ENCODE measurements at places on chromosomes 2 and 18.

DNA sequence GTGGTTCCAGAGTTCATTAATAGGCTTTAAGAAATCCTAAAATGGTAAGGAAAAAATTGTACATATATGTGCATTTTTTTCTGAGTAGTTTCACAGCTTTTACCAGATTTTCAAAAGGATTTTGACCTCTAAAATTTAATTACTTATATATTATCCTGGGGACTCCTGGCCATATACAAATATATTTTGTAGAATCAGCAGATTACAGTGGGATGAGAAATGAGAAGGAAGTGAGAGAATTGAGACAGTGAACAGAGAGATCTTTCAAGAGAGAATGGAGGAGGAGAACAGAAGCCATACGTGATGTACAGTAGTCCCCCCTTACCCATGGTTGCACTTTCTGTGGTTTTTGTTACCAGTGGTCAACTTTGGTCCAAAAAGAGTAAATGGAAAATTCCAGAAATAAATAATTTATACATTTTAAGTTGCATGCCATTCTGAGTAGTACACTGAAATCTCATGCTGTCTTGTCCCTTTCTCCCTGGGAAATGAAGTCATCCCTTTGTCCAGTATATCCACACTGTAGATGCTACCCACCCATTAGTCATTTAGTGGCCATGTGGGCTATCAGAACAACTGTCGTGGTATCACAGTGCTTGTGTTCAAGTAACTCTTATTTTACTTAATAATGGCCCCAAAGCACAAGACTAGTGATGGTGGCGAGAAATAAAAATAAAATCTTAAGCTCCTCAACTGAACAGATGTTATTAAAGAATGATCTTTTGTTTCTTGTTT is 130.4 kb upstream of the MYO3B start:
- no peak for DNase-seq

DNA sequence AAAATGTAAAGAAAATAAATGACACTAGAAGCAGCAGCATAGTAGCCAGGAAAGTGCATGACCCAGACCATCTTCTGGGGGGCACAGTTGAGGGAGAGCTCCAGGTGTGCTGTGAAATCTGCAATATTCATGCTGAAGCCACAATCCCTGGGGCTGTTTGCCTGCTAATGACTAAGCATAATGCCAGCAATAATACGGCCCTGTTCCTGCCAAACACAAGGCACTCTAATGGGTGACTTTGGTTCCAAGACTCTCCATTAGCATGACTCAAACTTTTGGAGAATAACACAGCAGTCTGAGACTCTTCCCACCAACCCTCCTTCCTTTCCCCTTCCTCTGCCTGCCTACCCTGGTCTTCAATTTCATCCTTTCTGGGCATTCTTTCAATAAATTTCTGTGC is 77.9 kb upstream of the DOCK10 start:
- DNase-seq = peak; percentile 65

GRCh38 chr2:153802671-153803070 is 69.1 kb upstream of the GALNT13 start:
- no peak for DNase-seq

DNA sequence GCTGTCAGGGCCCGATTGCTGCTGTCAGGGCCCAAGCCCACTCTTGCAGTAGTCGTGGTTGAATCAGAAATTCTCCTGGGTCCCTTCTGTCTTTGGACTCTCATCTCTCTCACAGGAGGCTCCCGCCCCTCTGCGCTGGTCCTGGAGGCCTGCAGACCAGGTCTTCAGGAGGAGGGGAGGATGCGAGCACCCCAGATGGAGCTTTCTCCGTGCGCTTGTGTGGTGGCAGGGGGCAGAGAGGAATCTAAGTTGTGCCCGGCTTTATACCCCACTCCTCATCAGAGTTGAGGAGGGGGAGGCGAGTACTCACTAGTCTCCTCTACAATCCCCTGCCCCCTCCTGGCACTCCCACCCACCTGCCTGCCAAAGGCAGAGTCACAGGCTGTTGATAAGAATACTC is 10.4 kb downstream of the EN1 start:
- DNase-seq = no peak

GRCh38 chr2:69118609-69119008 is 105.6 kb downstream of the ANTXR1 start:
- DNase-seq = peak; percentile 82

DNA sequence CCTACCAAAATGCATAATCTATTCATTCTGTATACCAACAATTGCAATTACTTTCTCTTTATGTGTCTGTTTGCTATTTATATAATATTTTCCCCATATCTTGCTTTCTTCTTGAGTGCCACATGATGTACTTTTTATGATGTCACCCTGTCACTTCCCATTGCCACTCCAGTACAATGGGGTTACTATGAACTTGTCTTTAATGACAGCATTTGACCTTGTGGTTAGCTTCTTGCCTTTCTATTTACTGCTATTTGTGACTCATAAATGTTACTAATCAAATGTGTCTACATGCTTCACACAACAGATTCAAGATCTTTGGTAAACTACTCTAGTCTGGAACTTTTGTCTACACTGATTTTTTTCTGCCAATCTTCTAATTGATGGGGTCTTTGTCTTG is 486.3 kb downstream of the NR4A2 start:
- DNase-seq = no peak

GRCh38 chr2:237383991-237384671 is 29.8 kb downstream of the COL6A3 start:
- peak; percentile 86 for DNase-seq

GRCh38 chr18:62878305-62878704 is 163.0 kb downstream of the PHLPP1 start:
- peak; percentile 52 for DNase-seq

DNA sequence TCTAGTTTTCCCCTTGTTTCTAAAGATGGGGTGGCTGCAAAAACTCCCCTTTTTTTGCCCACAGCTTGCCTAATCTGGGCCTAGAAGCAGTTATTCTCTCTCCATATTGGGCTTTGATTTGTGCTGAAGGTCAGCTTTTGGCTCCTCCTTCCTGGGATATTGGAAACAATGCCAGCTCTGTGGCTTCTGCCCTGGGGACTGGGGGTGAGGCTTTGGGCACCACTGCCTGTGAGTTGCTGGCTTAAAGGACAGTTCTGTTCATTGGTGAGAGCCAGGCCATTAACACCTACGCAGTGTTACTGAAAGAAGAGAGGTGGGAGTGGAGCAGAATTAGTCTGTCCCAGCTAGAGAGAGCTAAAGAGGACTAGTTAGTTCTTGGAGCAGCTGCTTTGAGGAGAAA is 4.3 kb downstream of the UBXN2A start:
- DNase-seq = no peak

DNA sequence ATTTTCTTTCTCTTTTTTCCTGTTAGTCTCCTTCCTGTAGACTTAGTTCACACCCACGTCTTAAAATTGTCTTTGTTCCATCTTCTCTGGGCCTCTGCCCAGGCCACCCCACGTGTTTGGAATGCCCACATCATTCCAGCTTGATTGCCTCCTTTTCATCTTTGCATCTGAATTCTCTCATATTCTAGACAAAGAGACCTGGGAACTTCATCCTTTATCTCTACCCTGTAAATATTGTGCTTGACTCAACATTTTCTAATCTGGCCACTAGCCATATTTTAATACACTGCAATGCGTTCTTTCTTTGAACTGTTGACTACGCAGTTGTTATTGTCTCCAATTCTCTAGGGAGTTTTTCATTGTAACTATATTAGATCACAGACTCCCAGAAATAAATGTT is 187.5 kb upstream of the NRXN1 start:
- DNase-seq = peak; percentile 68

DNA sequence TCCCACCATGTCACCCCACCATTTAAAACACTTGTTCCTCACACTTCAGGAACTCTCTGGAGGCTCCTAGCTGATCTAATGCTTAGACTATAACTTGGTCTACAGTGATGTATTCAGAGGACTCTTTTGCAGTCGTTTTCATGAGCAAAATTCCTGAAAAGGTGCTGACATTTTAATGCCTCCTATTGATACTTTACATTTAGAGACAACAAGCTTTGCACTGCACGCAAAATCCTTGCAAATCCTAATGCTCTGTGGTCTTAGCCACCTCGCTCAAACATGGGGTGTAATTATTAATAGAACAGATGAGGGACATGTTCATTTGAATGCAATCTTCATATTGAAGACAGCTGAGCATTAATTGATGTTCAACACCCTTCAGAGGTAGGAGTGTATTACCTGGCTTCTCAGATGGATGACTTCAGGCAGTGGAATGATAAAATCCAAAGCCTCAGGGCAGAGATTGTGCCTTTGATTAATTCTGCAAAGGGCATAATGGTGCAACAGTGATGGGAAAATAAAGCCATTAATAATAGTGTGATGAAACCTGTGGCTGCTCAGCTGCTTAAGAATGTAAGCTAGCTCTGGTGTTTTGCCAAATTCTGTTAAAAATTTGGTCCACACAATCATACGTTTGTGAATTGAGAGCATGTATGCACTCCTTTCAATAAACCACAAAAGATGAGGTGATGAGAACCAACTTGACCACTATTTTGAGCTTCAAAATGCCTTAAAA is 5.4 kb downstream of the CTAGE1 start:
- DNase-seq = peak; percentile 90

- DNase-seq = no peak
These were observed 19.1 kb downstream of the MAPRE2 start for GRCh38 chr18:35060122-35060815.

- DNase-seq = peak; percentile 53
These were observed 110.6 kb upstream of the PXDN start for GRCh38 chr2:1854729-1855547.

GRCh38 chr2:36409335-36409734 is 53.8 kb downstream of the CRIM1 start:
- no peak for DNase-seq

- DNase-seq = no peak
These were observed 7.8 kb upstream of the ARHGAP25 start for GRCh38 chr2:68726608-68727367.

- no peak for DNase-seq
These were observed 6.9 kb upstream of the RND3 start for GRCh38 chr2:150494234-150494945.

DNA sequence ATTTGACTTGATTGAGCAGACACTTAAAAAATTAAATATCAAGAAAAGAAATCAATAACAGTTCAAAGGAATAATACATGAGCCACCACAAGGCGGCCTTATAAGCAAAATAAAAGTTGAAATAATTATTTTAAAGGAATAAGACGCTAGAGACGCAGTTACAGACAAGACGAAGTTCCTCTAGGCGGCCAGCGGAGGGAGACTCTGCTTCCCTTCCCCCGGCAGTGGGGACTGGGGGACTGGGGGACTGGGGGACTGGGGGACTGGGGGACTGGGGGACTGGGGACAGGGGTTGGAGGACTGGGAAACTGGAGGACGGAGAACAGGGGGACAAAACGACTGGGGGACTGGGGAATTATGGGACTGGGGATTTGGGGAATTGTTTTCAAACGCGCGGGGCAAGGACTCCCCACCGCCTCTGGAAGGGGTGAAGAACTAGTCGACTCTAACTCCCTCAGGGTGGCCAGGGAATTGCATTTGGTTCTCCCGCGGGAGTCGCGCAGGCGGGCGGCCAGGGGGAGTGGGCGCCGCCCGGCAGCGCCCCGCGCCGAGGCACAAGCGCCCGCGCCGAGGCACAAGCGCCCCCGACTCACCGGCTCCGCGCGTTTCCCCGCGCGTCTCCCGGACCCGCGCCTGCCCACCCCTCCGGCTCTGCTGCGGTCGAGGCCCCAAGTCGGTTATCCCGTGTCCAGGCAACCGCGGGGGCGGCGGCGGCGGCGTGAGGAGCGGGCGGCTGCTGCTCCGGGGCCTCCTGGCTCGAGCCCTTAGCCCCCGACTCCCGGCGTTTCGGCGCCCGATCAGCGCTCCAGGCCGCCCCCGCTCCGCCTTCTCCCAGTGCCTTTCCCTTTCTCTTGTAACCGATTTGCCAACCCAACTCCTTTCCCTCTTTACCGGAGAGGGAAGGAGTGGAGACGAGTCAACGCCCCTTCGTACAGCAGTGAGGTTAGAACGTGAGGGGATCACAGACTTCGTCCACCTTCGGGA is at the start of gene CCDC178:
Gene CCDC178 (minus strand): TSS at position 662 of the 984 bp plus-strand sequence. CDS start 28,633 bp downstream, outside the sequence.
- DNase-seq = peak; percentile 52

- no peak for DNase-seq
These were observed 10.1 kb downstream of the ARHGEF4 start for GRCh38 chr2:130846686-130847375.

DNA sequence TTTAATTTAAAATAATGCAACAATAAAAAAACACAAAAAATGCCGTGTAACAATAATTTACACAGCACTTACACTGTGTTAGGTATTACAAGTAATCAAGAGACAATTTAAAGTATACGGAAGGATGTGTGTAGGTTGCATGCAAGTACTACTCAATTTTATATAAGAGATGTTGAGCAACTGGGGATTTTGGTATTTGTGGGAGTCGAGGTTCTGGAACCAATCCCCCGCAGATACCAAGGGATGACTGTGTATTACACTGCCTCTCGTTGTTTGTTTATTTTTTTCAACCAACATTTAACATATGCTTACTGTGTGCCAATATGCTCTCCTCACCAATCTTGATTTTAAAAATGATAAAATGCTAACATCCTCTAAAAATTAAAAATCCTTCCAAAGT is 24.8 kb downstream of the MAP3K2 start:
- DNase-seq = peak; percentile 23

- DNase-seq = no peak
These were observed 222.4 kb upstream of the APCDD1 start for GRCh38 chr18:10232062-10232461.

GRCh38 chr2:433216-433615 is 145.3 kb upstream of the ALKAL2 start:
- no peak for DNase-seq

GRCh38 chr18:5463390-5463789 is 80.4 kb downstream of the EPB41L3 start:
- DNase-seq = peak; percentile 88

- DNase-seq = no peak
These were observed 415.7 kb upstream of the TCF4 start for GRCh38 chr18:56003720-56004088.

GRCh38 chr18:23868136-23868785 is 146.3 kb upstream of the TTC39C start:
- no peak for DNase-seq

- DNase-seq = peak; percentile 85
These were observed 20.3 kb downstream of the TBR1 start for GRCh38 chr2:161436411-161436810.

DNA sequence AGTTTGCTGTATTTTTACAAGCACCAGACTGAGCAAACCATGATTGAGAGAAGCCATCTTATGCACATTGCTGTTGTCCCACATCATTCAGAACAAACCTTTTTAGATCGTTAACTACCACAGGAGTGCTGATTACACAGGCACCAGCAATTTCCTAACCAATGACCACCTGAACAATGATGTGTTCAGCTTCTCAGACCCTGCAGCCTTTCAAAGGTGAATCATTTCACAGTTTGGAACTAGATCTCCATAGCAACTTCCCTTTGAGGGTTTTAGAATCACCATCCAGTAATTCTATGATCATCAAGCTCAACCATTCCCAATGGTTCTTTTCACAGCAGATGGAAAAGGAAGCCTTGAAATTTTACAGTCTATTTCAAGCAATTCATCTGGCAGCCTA is 71.4 kb downstream of the OLA1 start:
- DNase-seq = no peak

DNA sequence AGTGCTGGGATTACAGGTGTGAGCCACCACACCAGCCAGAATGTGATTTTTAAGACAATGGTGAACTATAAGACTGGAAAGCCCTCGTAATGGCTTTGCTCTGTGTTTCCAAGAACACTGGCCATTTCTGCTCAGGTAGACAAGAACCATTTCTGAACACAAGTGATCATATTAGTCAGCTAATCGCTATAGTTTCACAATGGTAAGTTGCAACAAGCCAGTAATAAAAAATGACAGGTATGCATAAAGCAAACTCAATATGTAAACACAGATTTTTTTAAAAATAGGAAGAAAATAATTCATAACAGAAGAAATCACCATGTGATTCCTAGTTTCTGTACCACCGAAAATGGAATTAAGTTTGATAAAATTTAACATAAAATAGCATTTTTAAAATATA is 166.5 kb downstream of the THADA start:
- DNase-seq = no peak

All from fibroblast of the aortic adventitia (primary cell).